Mammary epithelial cell (primary cell): ENCODE measurements at places on chromosomes 5 and 9. TPM values are rescaled to one million over a fixed set of nuclear protein-coding genes. Genes with fewer than 3 reads are reported as not detected.

Gene C5orf47
- not detected for polyA plus RNA-seq

Gene NSMF
- polyA plus RNA-seq, result 28.2 TPM

Gene SPATA31C2
- not detected for polyA plus RNA-seq

Gene COL27A1
- 6.1 TPM for polyA plus RNA-seq

Gene BTNL3
- not detected for polyA plus RNA-seq

Gene OCLN
- 4.6 TPM for polyA plus RNA-seq

Gene CDX1
- polyA plus RNA-seq, result not detected

Gene PCDHGA8
- polyA plus RNA-seq, result 0.77 TPM

Gene TAS2R1
- not detected for polyA plus RNA-seq

Gene PCDHGA3
- 0.75 TPM for polyA plus RNA-seq

Gene TRIM36
- polyA plus RNA-seq, result 3.5 TPM

Gene SCGB3A2
- not detected for polyA plus RNA-seq

Gene SLC36A2
- not detected for polyA plus RNA-seq

Gene TMEM215
- not detected for polyA plus RNA-seq

Gene C6
- polyA plus RNA-seq, result not detected

Gene MYMK
- polyA plus RNA-seq, result not detected

Gene FAM153A
- not detected for polyA plus RNA-seq

Gene WDR38
- not detected for polyA plus RNA-seq

Gene EIF4EBP3
- polyA plus RNA-seq, result 2.8 TPM

Gene TMEM174
- not detected for polyA plus RNA-seq

Gene CTXN3
- not detected for polyA plus RNA-seq

Gene SPARC
- polyA plus RNA-seq, result 585 TPM

Gene FBXO4
- 6.1 TPM for polyA plus RNA-seq

Gene GHR
- 0.56 TPM for polyA plus RNA-seq

Gene MARCOL
- polyA plus RNA-seq, result not detected

Gene IGFBPL1
- polyA plus RNA-seq, result 0.11 TPM

Gene SPAG8
- 0.23 TPM for polyA plus RNA-seq

Gene FBN2
- polyA plus RNA-seq, result 29.2 TPM

Gene AHRR
- 0.25 TPM for polyA plus RNA-seq

Gene GPR151
- not detected for polyA plus RNA-seq

Gene RASEF
- 1.1 TPM for polyA plus RNA-seq

Gene SLC6A3
- polyA plus RNA-seq, result not detected

Gene COL23A1
- 0.02 TPM for polyA plus RNA-seq

Gene RGS3
- polyA plus RNA-seq, result 48.0 TPM

Gene ANKRD18A
- polyA plus RNA-seq, result 1.9 TPM

Gene PCDHA3
- 0.05 TPM for polyA plus RNA-seq

Gene BTNL8
- not detected for polyA plus RNA-seq

Gene SOHLH1
- polyA plus RNA-seq, result not detected

Gene PLPP7
- polyA plus RNA-seq, result not detected

Gene ZBED3
- 0.70 TPM for polyA plus RNA-seq

Gene CFAP90
- polyA plus RNA-seq, result 0.03 TPM

Gene ZBTB26
- 1.6 TPM for polyA plus RNA-seq

Gene GFI1B
- polyA plus RNA-seq, result not detected

Gene FAM200C
- 1.3 TPM for polyA plus RNA-seq
